T-helper 2 cell treated with Interferon-gamma antibody and Interleukin-4, amounts not matched to agents 100 ng/mL and 5 ng/mL, for 36 hours (primary cell): ENCODE measurements at places on chromosomes 12 and 14. TPM values are rescaled to one million over a fixed set of nuclear protein-coding genes. Genes with fewer than 3 reads are reported as not detected.

Gene TRPV4
- total RNA-seq, result not detected in 2 replicates

Gene KLRD1
- 0.50 and 0.70 TPM in 2 replicates for total RNA-seq

Gene PTCSC3
- total RNA-seq, result not detected in 2 replicates

Gene SLC6A13
- 0.18 TPM in 1 of 2 replicates, not detected in the other for total RNA-seq

Gene ARHGDIB
- total RNA-seq, result 1,650 and 1,655 TPM in 2 replicates

Gene FGF6
- total RNA-seq, result not detected in 2 replicates

Gene TTC9
- 13.1 and 13.6 TPM in 2 replicates for total RNA-seq

Gene LRP1-AS
- not detected in 2 replicates for total RNA-seq

Gene FGD4
- total RNA-seq, result 0.16 and 0.48 TPM in 2 replicates

Gene KRT75
- total RNA-seq, result not detected in 2 replicates

Gene EML1
- 0.30 and 0.39 TPM in 2 replicates for total RNA-seq

Gene BIN2
- 173 TPM in 2 replicates for total RNA-seq

Gene HHIPL1
- total RNA-seq, result 0.02 TPM in 1 of 2 replicates, not detected in the other

Gene KRT74
- not detected in 2 replicates for total RNA-seq

Gene SERPINA10
- total RNA-seq, result not detected in 2 replicates

Gene BICDL1
- total RNA-seq, result 42.4 and 44.1 TPM in 2 replicates

Gene B4GALNT1
- total RNA-seq, result 1.5 and 1.9 TPM in 2 replicates
